Stimulated activated CD4-positive, alpha-beta T cell treated with anti-CD3 and anti-CD28 coated beads, Interleukin-4, amount 100 ng/mL, for 48 hours (primary cell): ENCODE measurements at places on chromosomes 4 and X.
A peak's percentile ranks its signal among the peaks of the same experiment; 100 is the strongest.

DNA sequence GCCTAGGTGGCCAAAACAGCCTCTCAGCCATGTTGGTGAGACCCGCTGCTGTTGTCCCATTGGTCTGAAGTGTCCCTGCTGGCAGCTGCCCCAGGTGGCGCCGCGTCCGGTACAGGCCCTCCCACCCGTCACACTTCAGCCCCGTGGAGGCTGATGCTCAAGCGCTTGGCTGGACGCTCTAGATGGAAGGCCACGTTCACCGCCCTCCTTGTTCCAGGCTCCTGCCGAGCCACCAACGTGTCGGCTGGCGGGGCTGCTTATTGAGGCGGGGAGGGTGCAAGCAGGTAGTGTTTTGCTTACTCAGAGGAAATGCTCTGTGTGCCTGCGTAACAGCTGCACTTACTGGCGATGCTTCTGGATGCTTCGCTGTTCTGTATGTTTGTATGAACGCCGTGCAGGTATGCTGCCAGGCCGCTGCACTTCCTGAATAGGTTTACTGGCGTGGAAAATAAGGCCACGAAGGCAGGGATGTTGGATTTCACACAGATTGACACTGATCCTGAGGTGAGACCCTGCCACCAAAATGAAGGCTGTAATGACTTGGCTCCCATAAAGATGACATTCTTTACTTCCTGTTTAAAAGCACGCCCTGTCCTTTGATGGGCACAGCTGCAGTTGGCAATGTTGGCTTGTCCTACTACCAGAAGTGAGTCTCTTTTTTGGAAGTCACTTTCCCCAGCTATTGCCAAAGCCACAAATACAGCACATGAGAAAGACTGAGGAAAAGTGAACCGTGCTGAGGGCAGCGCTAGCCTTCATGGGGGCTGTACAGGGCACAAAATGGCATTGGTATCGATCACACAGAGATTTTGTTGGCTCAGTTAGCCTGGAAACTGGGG lies 21.0 kb upstream of the CLCN4 start:
- DNase-seq = no peak

DNA sequence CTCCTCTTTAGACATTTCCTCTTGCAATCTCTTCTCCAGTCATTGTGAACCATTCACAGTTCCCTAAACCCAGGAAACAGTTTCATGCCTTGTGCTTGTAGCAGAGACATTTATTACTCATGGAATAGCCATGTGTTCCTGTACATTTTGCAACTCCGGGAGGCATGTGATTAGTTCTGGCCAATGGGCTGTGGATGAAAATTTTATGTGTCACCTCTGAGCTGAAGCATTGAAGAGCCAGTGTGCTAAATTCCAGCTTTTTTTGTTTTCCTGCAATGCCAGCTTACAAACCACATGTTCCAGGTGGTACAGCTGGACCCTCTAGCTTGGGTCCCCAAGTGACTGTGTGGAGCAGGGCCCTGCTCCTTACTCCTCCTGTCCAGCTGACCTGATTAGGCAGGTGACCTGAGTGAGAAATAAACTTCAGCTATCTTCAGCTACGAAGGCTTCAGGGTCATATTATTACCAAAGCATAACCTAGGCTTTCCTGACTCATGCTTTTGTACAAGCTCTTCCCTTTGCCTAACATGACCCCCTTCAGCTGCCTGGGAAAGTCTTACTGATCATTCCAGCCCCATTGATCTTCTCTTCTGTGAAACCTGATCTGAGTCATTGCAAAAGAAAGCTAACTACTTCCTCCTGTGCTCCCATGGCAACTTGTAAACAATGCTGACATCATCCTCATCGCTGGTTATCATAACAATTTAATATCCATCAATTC lies 200.4 kb downstream of the PTTG2 start:
- DNase-seq = peak; percentile 53

DNA sequence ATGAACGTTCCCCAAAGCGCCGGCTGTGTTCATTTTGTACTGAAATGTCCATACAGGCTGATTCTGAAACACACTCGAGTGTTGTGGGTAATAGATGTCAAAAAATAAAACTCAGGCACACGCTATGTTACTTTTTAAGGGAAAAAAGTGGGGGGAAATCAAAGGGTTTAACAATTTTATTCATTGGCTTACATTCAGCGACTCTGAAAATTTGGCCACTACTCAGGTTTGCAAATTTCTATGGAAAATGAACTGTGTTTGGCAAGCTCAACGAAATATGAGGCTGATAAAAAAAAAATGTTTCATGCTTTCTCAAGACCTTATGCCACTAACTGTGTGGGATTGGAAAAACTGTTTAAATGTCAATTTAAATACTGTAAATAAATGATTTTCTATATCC lies 18.5 kb downstream of the AMELX start:
- no peak for DNase-seq

GRCh38 chr4:27886120-27886519 lies 1025.5 kb downstream of the STIM2 start:
- DNase-seq = no peak

- no peak for DNase-seq
Observed at GRCh38 chrX:130174045-130174704, 2.4 kb downstream of the RAB33A start.

DNA sequence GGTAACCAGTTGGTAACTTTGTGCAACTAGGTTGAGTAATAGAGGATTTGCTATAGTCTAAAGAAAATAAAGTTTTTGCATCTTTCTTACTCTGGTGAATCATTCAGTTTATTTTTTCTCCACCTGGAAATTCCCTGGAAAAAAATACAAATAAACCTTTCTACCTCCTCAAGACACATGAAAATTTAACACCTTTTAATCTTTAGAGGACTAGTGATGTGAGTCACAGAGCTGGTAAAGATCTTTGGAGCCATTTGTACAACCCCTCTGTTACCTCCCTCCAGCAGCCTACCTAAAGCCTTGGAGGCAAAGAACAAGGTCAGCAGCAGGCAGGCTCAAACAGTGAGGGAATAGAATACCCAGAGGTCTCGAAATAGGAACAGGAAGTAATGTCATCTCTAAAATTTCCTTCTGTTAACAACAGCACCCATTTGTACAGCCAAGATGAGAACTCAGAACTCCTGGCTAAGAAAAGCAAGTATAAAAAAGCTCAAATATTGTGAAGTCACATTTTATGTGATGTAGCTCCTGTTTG lies 10.2 kb upstream of the MAOB start:
- DNase-seq = no peak

DNA sequence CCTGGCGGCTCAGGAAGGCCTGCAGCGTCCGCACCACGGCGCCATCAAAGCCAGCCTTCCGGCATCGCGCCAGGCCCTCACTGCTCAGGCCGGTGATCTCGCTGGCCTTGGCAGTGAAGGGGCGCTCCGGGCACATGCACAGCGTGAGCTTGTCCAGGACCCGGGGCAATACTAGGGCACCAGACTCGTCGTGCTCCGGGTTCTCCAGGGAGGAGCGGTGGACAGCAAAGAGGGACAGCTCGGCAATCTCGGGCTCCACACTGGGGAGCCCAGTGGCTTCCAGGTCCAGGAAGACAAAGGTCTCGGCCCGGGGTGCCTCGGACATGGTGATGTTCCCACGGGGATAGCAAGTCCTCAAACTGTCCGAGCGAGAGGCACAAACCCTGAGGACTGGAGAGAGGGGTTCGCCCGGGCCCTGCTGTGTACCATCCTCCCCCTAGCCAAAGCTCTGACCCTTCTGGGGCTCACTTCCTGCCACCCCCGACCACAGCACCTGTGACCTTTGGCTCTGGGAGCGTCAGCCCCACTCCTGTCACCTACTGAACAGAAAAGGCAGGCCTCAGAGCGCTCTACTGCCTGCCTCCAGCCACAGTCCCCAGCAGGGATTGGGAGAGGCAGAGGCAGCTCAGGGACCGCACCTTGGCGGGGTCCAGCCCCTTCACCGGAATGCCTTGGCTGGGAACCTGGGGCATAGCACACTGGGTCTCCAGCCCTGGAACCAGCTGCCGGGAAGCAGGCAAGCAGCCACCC lies 575 bp downstream of the TREX2 start:
- no peak for DNase-seq

- DNase-seq = no peak
Observed at GRCh38 chr4:1787411-1788077, 5.5 kb upstream of the FGFR3 start.

GRCh38 chr4:180587379-180587778 lies 1655.8 kb upstream of the TENM3 start:
- no peak for DNase-seq

- DNase-seq = no peak
Observed at GRCh38 chr4:5444918-5445517, 263.3 kb downstream of the EVC2 start.

DNA sequence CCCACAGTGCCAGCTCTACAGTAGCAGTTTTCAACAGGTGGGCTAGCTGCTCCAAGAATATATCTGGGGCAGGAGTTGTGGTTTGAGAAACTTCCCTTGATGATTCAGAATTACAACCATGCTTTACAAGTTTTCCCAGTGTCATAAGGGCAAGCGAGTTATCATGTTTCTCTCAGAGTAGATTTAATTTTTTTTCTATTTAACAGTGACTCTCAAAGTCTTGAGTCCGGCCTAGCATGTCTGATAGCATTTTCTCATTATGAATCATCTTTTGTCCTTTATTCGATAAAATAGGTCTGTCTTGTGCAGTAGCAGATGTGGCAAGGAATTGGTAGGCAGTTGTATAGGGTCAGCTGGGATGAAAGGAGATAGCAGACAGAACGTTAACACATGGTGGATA lies 62.2 kb upstream of the SPANXD start:
- DNase-seq = no peak

- DNase-seq = no peak
Observed at GRCh38 chr4:38313999-38314561, 349.9 kb upstream of the KLF3 start.

DNA sequence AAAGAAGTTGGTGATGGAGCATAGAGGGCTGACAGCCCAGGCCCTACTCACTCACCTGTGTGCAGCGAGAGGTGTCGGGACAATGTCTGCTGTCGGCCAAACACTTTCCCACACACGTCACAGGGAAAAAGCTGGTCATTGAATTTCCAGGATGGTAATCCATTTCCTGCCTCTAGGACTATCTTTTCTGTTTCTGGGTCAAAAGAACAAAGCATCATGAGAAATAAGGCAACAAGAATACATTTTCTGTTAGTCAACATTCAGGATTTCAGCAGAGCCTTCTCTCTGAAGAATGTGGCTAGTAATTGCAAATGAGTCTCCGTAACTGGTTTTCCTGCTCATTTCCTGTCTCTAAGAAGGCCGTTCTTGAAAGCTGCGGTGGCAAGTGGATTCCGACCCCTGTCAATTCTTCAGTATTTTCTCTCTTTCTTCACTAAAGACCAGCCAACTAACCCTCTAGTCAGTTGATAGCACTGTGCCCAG lies 99.4 kb downstream of the C4orf51 start:
- DNase-seq = no peak

GRCh38 chrX:11756354-11757318 lies 1.4 kb upstream of the MSL3 start:
- DNase-seq = no peak

GRCh38 chr4:55781812-55782211 lies 37.8 kb upstream of the EXOC1L start:
- DNase-seq = no peak

- DNase-seq = no peak
Observed at GRCh38 chr4:90069151-90069550, 58.0 kb upstream of the CCSER1 start.

- no peak for DNase-seq
Observed at GRCh38 chrX:151771726-151772125, 37.2 kb downstream of the CNGA2 start.

DNA sequence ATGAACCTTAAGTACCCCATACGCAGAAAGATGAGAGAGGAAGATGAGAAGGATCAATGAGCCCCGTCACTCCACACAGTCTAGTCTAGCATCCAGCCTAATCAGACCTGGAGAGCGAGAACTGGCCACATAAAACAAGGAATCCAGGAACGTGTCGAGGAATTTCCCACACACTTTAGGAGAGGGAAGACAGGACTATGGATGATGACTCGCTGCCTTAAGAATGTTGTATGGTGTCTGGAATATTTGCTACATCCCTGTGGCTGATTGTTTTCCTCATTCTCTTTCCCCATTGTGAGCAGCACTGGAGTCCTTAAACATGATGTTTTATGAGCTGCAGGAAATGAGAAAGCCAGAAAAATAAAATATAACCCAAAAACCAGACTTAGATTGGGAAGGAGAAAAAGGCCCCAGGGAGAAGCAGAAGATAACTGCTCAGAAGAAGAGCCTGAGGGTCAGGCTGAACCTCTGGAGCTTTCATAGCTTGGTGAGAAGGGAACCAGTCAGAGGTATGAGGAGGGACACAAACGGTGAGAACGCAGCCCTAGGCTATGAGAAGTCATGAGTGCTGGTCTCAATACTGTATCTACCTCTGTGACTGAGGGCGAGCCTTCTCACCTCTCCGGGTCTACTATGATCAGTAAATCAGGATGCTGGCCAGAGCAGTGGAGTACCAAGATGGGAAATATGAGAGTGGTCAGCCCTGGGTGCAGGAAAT lies 139.5 kb upstream of the NOCT start:
- DNase-seq = no peak

DNA sequence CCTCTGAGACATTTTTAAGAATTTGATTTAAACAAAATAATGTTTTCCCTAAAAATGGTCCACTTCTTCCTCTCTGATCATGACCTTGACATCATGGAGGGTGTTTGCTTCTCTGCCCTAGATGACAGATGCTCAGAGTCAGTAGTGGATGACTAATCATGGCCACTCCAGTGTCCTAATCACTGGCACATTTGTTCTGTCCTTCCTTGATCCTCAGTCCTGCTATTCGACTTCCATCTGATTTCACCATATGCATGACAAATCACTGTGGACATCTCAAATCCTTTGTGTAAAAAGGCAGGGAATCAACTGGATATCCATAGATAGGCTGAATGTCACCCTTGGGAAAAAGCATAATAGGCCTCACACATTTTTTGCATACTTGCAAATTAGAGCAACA lies 9.0 kb downstream of the CRMP1 start:
- no peak for DNase-seq

- no peak for DNase-seq
Observed at GRCh38 chrX:9164533-9165426, 130.9 kb upstream of the FAM9B start.

GRCh38 chrX:39399387-39399786 lies 598.1 kb downstream of the MID1IP1 start:
- no peak for DNase-seq

GRCh38 chr4:180909279-180909678 lies 1333.9 kb upstream of the TENM3 start:
- no peak for DNase-seq

DNA sequence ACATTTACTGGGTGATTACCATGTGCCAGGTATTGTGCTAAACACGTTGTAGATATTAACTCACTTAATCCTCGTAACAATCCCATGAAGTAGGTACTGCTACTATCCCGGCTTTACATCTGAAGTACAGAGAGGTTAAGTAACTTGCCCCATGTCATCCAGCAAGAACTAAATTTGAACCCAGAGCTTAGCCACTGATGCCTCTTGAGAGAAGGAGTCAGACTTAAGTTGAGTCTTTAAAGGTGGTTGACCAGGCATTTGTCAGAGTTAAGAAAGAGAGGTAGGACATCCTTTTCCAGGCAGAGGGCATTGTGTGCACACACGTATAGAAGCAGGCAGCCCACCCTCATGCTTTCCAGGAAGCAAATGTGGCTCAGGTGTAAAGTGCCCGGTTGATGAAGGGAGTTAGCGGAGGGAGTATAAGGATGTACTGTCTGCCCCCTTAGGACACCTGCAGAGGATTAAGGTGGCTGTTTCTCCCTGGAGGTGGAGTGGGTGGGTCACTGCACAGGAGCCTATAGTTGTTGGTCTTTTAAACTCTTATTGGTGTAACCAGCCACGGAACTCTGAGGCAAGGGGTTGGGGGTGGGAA lies 335 bp upstream of the CD38 start:
- no peak for DNase-seq
